ENCODE measurements at places on chromosomes 4 and X. TPM values are rescaled to one million over a fixed set of nuclear protein-coding genes. Genes with fewer than 3 reads are reported as not detected.

- no peak for DNase-seq
Measured at GRCh38 chr4:7903791-7904516, 35.7 kb downstream of the AFAP1 start.

DNA sequence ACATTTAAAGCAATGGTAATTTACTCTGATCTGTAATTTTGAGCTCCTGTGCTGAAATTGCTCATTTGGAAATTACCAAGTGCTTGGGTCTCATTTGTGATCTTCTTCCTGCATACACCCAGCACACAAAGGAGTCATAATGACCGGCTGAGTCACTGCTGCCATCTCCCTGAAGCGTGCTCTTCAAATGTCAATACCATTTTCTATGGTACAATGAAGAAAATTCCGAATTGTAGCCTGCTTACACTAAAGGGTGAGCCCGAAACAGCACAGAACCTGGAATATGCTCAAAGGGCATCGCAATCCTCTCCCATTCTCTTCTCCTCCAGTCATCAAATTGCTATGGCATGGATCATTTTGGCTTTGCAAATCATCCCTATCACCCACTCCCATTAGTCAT lies 140.5 kb downstream of the GRIA3 start:
- DNase-seq = no peak

GRCh38 chr4:148684638-148685037 lies 242.4 kb upstream of the NR3C2 start:
- DNase-seq = no peak

- DNase-seq = no peak
Measured at GRCh38 chrX:131239057-131239456, 50.0 kb downstream of the IGSF1 start.

GRCh38 chr4:41418444-41418843 lies 119.5 kb upstream of the LIMCH1 start:
- no peak for DNase-seq

DNA sequence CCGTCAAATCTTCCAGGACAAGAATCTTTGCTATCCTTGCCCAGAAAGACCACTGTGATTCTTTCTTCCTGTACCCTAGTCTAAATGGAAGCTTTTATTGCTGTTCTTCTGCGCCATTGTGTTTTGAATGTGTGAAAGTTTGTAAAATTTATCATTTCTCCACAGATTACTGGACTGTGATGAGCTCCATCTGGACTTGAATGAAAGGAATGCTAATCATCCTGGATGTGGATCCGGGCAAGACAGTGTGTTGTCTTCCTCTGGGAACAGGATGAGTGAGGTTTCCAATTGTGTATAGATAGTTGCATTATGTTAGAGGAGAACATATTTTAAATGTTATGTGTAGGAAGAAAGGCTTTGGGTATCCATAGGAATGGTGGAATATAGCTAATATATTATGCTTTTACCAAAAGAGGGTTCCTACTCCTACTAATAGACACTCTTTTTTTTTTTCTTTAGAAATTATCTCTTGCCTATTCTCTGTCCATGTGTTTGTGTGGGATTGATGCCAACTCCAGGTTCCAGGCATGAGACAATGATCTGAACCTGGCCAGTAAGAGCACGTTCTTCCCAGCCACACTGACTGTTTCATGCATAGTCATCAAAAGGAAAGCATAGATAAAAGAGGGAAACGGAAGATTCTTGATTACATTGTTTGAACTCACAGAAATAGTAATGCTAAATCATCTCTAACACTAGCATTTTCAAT lies 803.6 kb upstream of the ADGRL3 start:
- DNase-seq = no peak

DNA sequence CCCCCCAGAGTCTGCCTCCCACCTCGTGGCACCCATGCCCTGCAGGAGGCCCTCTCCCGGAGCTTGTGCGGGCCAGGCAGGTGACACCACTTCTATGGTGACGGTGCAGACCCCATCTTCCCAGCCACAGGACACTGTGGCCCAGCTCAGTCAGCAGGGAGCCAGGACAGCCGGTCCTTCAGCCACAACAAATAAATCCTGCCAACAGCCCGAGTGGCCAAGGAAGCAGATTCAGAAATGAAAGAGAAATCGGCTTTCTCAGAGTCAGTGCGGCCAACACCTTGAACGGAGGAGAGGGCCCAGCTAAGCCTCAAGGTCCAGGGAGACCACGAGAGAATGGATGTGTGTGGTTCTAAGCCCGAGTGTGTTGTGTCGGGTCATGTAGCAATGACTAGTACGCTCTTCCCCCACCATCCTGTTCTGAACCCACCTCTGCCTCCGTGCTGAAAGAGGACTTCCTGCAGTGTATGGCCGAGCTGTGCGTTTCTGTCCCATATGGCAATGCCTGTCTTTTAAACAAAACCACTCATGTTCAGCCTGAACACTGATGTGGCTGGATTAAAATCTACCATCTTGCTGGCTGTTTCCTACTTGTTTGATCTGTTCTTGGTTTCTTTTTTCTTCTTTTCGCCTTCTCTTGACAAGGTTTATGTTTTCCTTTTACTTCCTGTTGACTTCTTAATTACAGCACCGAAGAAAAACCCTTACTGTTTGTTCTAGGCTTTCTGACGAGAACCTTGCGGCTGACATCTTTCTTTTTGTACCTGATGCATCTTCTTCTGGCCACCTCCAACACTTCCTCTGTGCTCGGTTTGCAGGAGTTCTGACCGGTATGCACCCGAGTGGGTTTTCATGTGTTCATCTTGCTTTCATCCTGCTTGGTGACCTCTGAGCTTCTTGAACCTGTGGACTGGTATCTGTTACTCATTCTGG lies 53.1 kb downstream of the GAK start:
- peak; percentile 83 for DNase-seq

DNA sequence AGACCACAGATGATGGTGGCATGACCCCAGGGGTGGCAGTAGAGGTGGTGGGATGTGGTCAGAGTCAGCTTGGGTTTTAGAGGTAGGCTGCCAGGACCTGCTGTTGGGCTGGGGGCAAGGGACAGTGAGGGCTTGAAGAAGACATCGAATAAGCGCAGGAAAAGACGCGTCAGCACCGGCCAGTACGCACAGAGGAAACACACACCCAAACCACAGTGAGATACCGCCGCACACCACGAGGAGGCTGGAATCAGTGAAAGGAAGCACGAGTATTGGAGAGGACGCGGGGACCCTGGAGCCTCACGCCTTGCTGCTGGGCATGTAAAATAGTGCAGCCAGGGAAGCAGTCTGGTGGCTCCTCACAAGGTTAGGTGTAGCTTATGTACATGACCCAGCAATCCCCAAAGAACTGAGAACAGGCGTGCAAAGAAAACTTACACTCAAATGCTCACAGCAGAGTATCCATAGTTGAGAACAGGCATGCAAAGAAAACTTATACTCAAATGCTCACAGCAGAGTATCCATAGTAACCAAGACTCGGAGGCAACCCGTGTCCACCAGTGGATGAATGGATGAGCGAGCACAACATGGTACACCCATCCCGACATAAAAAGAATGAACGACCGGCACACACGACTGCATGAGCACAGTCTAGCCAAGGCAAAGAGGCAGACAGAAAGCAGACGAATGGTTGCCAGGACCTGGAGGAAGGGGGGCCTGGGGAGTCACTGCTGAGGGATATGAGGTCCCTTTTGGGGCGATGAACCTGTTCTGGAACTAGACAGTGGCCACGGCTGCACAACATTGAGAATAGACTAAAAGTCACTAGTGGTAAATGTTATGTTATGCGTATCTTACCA lies 13.3 kb downstream of the PDZD4 start:
- DNase-seq = peak; percentile 81

- DNase-seq = no peak
Measured at GRCh38 chr4:75985116-75985515, 5.6 kb downstream of the SDAD1 start.

GRCh38 chr4:22881411-22881810 lies 188.7 kb downstream of the GBA3 start:
- no peak for DNase-seq

DNA sequence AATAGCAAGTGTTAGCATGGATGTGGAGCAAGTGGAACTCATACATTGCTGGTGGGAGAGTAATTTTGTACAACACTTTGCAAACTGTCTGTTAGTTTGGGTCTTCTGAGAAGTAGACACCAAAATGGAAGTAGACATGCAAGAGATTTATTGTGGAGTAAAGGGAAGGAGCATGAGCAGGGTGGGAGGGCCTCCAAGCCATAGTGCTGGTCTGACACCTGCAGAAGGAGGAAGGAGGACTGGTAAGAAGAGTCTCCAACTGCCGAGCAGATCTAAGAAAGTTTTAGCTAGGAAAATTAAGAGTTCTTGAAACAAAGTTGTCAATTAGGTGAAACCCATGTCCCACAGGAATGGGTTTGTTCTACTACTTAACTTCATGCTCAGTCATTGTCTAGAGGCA lies 64.0 kb upstream of the DDIT4L start:
- no peak for DNase-seq

GRCh38 chrX:143455046-143455445 lies 62.2 kb downstream of the SPANXN3 start:
- no peak for DNase-seq

DNA sequence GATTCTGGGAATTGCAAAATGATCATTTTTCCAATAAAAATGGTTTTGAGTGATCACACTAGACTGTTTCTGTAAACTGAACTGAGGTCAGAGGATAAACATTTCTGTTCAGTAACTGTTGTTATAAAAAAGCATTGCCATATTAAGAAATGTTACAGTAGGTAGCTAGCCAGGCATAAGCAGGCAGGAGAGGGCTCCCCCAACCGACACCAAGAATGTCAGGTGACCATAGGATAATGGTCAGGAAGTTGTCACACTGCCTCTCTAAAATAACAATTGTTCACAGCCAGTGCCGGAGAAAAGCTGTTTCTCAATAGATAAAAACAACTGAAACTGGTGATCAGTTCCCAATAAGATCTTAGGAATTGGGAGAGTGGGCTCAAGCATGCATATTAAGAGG lies 306.2 kb upstream of the SLIT2 start:
- no peak for DNase-seq

DNA sequence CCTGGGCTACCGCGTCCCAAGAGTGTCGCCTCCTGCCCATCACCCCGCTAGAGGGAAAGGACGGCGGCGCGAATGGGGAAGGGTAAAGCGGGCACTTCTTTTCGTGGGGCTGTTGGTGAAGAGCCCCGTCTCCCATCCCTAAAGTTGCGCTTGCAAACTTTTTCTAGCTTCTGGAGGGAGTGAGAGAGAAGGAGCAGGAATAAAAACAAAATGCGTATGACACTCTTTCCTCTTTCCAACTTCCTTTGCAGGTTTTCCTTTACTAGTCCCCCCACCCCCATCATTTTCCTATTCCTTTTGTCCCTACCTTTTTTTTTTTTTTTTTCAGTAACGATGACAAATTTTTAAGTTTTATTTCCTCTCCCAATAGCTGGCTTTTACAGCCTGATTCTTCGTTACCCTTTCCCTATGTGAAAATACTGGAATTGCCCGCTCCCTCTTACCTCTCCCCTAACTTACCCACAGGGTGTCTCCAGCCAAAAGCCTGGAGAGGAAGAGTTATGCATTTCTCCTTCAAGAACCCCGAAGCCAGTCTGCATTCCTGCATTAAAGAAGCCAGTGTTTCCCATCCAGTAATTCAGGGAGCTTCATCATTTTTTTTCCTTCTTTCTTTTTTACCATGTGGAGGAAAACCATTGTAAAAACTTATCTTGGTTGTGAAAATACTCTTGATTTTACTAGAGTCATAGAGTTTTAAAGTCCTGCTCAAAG lies 613 bp upstream of the ARSJ start:
- no peak for DNase-seq

DNA sequence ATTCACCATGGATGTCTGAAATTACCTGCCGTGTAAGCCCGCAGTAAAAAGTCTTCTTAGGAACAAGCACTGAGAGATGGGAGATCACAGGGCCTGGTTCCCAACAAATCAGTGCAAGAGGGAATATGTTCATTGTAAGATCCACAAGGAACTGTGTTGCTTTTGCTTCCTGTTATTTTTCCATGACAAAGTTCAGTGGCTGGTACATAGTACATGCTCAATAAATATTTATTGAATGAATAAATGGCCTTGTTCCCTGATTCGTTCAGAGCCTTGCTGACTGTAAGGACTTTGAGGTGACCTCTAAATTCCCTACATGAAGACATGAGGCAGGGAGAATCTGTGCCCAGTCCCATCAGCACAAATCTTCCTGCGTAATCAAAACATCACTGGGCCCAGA lies 7.4 kb downstream of the TMEM31 start:
- DNase-seq = no peak

- DNase-seq = no peak
Measured at GRCh38 chr4:83546786-83547185, 10.9 kb downstream of the GPAT3 start.

DNA sequence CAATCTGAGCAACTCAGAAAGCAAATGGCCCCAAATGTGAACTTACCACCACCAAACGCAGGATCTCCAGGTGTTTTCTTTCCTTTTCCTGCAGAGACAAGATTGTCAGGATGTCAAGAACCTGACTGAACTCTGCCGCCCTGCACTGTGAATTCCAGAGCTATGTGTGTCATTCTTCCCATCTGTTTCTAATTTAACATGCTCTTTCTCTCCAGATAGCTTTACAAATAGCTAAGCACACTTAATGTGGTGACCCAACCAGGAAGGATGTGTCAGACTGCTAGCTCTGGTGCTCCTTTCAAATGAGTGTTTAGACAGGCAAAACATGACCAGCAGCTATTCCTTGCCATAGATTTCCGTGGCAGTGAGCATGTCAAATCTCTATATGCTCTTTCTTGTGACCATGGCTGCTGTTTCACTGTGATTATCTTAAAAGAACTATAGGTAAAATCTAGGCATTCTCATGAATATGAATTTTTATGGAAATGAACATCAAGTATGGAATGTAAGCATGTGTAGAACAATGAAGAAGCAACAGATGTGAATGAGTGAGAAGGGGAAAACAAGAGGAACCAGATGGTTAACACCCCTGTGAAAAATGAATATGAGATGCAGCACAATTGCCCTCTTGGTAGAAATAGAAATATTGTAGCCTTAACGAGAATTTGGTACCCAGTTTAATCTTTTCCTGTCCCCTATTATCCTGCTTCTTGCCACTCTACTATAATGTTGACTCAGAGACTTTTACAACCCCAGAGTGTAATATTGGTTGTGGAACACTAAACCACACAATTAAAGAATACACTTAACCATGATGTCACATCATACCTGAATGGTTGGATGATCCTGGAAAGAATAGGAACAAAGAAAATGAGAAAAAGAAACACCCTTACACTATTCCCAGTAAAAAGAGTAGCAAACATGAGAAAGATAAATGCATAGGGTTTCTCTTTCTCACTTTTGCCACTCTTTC lies 247.8 kb upstream of the DKK2 start:
- no peak for DNase-seq

DNA sequence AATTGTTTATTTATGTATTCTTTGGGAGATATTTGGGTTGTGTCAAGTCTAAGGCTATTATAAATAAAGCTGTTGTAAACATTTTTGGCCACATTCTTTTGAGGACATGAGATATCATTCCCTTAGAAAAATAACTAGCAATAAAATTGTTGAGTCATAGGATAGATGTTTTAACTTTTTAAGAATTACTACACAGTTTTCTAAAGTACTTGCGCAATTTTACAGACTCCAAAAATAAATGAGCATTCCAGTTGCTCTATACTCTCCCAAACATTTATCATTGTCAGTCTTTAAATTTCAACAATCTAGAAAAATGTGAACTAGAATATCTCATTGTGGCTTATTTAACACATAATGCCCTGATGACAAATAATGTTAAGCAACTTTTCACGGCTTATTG lies 189.1 kb upstream of the ADGRL3 start:
- DNase-seq = no peak

The ZCCHC18 gene
- total RNA-seq = 0.69 TPM

The HTN3 gene
- total RNA-seq = not detected

The TRIM75 gene
- total RNA-seq = not detected

The ANXA10 gene
- total RNA-seq = not detected

The IL1RAPL1 gene
- total RNA-seq = not detected

The VBP1 gene
- total RNA-seq = 87.5 TPM

Measured in activated CD4-positive, alpha-beta T cell treated with anti-CD3 and anti-CD28 coated beads, Interleukin-2, amount 10 ng/mL, durations not matched to agents 24 days and 14 days (primary cell).